ENCODE measurements at places on chromosomes 4 and X.

- DNase-seq = no peak
Measured at GRCh38 chr4:20124317-20125026, 127.2 kb upstream of the SLIT2 start.

DNA sequence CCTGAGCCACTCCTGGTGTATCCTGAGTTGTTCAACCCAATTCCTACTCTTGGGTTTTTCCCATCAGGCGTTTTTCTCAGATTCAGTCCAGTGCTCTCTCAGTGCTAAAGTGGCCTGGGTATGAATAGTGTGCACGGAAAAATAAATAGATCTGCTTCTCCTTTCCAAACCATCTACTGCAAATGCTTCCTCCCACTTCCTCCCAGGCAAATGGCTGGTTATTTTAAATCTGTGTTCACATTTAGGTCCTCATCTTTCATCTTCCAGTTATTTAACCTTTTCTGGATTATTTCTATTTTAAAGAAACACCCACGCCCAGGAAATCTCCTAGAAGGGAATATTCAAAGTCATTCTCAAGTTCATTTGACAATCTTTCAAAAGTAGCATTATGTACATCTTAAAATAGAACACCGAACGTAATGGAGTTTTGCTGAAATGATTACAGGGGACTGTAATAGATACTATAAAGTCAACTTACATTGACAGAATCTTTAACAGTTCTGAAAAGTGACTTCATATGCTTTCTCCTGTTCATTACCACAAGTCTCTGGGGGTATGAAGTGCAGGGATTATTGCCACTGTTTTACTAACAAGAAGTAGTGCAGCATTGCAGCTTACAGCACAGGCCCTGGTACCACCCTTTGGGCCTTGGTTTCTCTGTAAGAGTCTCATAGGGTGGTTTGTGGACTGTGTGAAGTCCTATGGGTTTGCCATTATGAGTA lies 66.3 kb downstream of the MED28 start:
- no peak for DNase-seq

DNA sequence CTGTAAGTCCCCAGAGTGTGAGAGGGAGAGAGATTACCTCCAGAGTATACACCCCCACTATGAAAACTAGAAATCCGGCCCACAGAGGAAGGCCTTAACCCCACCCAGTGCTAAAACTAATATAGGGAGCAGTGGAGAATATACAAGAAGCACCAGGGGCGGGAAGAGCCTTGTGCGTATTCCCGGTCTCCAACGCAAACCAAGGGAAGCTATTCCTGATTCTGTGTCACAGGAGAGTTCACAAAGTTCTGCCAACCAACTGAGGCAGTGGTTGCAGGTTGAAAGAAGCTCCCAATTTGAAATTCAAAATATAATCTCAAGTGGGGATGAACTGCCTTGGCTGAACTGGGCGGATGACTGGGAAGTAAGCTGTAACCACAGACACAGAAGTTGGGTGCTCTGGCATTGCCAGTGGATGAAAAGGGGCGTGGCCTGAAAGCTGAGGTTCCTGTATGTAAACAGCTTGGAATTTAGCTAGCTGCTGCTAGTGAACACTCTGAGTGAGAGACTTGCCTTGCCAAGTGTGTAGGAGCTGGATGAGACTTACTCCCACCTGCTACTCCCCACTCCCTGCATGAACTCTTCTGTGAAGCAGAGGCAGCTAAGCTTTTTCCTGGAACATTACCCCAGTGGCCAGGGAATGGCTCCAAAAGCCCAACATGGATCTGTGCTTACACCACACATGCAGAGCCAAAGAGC lies 32.7 kb downstream of the ELF2 start:
- DNase-seq = no peak

- DNase-seq = peak; percentile 11
Measured at GRCh38 chrX:40734971-40735324, 394 bp downstream of the MED14 start.

- DNase-seq = no peak
Measured at GRCh38 chr4:148823419-148823769, 381.2 kb upstream of the NR3C2 start.

- DNase-seq = no peak
Measured at GRCh38 chrX:72102760-72103159, 29.0 kb downstream of the RTL5 start.

DNA sequence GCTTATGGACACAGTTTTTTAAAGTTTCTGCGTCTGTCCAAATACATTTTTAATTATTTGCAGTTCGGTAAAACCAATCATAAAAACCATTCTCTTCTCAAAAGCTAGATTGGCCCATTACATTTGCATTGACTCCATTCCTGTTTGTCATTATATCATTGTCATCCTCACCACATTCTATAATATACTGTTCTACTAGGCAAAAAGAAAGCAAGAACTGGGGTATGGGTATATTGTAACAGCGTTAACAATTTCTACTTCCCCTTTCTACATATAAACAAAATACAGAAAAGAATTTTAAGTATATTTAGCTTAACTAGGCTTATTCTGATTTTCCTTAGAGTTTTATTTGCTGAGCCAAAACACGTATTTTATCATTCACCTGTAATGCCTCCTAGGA lies 91.8 kb downstream of the RAP1GDS1 start:
- DNase-seq = no peak

DNA sequence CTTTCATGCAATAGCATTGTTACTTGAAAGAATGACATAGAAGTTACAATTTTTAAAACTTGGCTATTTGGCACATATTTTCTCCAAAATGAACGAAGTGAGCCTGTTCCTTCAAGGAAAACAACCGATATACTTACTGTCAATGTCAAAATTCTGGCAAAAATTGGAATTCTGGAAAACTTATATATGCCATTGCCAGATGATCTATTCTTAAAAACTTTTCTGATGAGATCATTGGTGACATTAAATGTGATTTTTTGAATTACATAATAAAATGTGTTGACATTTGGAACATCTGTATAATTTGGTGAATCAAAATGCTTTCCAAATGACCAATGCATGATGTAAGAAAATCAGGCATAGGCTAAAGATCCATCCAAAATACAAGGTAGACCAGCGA lies 209.0 kb downstream of the SCFD2 start:
- DNase-seq = no peak

- peak; percentile 7 for DNase-seq
Measured at GRCh38 chr4:94256828-94257227, 49.2 kb downstream of the SMARCAD1 start.

DNA sequence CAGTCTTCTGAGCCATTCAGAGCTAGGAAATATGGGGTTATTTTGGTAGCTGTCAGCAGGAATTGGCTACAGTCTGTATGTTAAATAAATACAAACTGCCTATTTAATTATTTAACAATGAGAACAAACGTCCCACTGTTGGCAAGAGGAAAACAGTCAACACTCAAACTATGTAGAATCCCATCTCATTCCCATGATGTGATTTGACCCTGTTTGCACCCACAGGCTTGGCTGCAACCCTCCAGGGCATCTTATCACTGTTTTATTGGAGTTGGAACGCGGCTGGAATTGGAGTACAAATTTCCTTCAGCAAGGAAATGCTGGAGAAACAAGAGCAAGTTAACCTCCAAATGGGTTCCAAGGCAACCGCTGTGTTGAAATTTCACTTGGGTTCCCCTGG lies 124.0 kb downstream of the KIT start:
- no peak for DNase-seq

DNA sequence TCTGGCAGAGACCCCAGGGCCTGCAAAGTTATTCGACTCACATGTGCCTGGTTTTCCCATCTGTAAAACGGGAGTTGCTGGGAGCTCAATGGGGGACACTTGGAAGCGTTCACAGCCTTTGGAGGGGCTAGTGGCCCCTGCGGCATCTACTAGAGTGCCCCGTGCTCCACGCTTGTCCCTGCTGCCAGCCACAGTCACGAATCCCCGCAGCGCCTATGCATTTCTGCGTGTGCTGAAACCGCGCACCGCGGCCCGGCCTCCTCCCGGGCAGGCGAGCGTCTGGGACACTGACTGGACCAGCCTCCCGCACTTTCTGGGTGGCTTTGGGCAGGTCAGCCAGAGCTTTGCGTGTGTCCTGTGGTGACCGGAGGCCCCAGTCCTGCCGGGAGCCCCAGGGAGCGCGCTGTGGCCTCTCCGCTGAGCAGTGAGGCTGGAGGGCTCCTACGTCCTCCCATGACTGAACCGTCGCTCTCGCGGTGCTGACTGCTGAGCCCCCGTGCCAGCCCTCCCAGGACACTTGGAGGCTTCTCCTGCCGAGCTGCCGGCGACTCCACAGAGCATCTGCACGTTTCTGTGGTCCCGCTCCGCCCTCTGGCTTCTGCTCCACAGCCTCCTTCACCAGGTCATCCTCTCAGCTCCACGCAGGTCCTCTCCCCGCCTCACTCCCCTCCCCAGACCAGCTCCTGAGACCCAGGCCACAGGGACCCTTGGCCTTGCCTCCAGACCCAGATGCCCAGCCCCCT lies 36.3 kb downstream of the PIGG start:
- no peak for DNase-seq

- DNase-seq = no peak
Measured at GRCh38 chr4:96708766-96709165, 868.9 kb downstream of the PDHA2 start.

DNA sequence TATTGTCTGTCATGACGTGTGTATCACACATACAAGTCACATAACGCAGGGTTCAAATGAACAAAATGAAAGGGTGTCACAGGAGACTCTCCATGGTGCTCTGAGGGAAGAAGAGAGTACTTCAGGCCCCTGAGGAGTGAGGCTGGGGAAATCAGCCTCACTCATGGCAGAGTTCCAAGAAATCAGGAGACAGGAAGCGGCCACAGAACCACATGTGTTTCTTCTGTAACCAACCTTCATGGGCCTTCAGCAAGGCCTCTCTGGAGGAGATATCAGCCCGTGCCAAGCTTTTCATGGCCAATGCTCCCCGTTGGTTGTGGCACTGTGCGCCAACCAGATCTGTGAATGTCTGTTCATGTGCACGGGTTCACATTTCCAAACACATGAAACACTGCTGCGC lies 76.0 kb downstream of the NAT8L start:
- DNase-seq = no peak

DNA sequence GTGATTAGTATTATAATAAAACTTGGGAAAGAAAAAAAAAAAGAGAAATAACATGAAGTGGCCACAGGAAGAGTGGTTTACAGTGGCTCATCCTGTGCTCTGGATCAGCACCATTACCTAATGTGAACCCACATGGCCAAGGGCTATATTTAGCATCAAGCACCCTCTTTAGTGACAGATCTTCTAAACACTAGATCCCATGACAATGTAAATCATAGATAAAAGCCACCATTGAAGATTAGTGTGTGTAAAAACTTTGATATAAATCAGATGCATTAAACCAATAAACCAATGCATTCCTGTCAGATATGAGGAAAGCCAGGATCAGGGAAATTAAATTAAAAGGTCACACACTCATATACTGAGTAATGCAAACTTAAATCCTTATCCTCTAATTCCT lies 400.6 kb upstream of the MAGEB18 start:
- no peak for DNase-seq

GRCh38 chrX:71632923-71633657 lies 14.8 kb upstream of the CXCR3 start:
- DNase-seq = no peak

DNA sequence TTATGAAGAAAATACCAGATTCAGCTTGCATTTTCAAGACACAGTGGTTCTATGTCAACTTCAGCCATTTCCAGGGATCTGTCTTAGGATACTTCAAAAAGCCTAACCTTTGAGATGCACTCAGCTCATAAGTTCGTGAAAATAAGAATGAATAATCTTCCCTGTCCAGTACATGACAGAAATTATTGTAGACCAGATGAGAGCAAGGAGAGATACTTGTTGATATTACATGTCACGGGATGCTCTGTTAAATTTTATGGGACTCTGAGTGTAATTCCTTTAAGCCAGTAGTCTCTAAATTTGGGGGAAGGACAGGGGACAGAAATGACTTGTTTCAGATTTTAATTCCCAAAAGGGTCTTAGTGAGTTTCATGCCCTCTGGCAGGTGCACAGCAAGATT lies 8.8 kb downstream of the TBL1X start:
- no peak for DNase-seq

GRCh38 chr4:156326246-156326645 lies 372.6 kb upstream of the CTSO start:
- no peak for DNase-seq

- DNase-seq = no peak
Measured at GRCh38 chr4:167893531-167893930, 198.8 kb upstream of the ANXA10 start.

DNA sequence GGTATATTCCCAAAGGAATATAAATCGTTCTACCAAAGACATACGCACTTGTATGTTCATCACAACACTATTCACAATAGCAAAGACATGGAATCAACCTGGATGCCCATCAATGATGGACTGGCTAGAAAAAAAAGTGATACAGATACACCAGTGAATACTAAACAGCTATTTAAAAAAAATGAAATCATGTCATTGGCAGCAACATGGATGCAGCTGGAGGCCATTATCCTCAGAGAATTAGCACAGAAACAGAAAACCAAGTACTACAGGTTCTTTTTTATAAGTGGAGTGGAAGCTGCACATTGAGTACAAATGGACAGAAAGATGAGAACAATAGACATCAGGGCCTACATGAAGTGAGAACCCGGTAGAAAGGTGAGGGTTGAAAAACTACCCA lies 81.4 kb downstream of the ANTXR2 start:
- no peak for DNase-seq

- DNase-seq = no peak
Measured at GRCh38 chrX:33149580-33149979, 61.8 kb downstream of the DMD start.

- peak; percentile 3 for DNase-seq
Measured at GRCh38 chr4:36351082-36351666, 69.8 kb downstream of the DTHD1 start.

GRCh38 chr4:120877021-120877420 lies 45.5 kb downstream of the PRDM5 start:
- no peak for DNase-seq

- no peak for DNase-seq
Measured at GRCh38 chr4:145739845-145740244, 59.9 kb downstream of the C4orf51 start.

DNA sequence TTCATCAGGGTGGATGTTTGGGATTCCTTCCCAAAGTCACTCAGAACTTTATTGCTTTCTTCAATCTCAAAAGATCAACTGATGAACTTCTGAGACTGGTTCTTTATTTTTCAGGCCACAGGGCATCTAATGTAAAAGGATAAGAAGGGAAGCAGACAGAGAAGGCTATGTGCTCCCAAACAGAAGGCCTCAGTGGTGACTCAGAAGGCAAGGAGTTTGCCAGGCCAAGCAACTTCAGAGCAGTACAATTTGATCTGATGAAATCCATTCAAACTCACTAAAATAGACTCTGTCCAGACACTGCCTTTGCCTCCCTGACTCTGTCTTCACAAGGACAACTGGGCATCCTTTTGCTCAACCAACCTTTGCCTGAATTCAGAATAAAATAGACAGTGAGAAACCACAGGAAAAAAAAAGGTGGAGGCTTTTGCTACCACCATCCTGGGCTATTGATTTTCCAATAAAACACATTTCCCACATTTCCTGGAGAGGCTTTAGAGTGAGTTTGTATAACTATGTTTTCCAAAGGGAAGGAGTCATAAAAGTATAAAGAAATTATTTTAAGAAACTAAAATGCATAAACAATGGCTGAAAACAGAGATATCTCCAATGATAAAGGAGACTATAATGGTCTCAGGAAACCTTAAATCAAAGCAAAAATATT lies 55.2 kb downstream of the ARHGEF6 start:
- DNase-seq = no peak

Data from A549 (cell line).